ENCODE measurements at places on chromosomes 6 and 20.
A peak's percentile ranks its signal among the peaks of the same experiment; 100 is the strongest.

DNA sequence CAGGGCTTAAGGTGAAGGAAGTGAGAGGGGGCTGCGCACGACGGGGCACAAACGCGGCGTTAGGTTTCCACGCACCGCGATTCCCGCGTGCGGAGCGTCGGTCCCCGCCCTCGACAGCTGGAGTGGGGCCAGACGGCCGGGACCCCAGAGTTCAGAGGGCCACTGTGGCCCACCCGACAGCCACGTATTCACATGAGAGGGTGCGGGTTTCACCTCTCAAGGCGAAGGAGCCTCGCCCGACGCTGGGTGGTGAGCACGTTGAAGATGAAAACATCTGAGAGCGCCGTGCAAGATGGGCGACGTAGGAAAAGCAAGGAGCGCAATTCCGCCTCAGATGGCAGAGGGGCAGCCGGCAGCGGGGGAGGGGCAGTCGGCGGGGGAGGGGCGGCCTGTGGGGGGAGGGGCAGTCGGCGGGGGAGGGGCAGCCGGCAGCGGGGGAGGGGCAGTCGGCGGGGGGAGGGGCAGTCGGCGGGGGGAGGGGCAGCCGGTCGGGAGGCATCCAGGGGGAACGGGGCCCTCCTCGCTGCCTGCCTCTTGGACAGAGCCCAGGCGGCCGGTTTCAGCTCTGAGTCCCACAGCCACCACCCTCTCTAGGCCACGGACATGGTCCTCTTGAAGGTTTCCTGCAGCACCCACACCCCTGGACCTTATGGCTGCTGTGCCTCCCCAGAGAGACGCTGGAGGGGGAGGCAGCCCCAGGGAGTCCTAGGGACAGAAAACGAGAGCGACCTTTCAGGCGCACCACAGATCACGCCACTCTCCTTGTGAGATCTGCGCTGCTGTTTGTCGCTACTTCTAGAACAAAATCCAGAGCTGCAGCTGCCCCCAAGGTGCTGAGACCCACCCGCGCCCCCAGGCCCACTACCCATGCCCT lies 113.7 kb downstream of the DLL1 start:
- no peak for DNase-seq

DNA sequence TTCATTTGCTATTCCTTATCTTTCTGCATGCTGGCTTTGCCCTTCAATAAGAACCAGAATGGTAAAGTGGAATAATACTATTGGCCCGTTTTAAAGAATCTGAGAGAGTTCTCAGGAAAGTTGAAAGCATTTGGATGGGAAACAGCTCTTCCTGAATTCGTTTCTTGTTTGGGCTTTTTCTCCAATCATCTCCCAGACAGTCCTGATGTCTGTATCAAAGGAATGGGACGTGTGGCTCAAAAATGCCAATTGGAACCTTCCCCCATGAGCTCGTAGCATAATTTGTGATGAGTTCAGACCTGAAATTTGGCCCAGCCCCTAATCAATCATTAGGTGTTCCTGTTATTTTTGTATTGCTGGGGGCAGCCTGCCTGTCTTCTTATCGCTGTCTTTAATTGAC lies 75.8 kb upstream of the BACH2 start:
- no peak for DNase-seq

- DNase-seq: no peak
These were observed 5.3 kb upstream of the ZNF184 start for GRCh38 chr6:27478141-27478705.

DNA sequence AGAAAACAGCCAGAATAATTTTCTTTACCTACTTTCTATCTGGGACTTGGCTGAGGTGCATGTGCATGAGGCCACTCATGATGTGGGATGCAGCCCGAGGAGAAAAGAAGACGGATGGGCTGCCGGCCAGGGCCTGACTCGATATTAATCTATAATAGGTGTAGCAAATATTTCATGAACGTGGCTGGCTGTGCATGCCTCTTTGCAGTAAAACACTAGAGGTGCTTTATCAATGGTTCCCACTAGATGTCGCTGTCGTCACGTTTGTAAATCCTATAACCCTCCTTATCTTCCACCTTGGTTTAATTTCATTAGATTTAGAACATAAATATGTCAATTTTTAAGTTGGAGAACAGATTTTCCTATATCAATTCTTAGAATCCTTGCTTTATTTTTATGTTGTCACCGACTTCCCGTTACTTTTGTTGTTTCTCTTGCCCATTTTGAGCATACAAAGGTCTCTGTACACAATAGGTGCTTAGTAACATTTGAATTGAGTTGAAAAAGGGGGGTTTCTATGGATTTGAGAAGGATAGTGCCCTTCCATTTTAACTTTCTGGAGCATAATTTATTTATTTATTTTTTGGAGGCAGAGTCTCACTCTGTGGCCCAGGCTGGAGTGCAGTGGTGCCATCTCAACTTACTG lies 19.6 kb upstream of the FERMT1 start:
- peak; percentile 14 for DNase-seq

DNA sequence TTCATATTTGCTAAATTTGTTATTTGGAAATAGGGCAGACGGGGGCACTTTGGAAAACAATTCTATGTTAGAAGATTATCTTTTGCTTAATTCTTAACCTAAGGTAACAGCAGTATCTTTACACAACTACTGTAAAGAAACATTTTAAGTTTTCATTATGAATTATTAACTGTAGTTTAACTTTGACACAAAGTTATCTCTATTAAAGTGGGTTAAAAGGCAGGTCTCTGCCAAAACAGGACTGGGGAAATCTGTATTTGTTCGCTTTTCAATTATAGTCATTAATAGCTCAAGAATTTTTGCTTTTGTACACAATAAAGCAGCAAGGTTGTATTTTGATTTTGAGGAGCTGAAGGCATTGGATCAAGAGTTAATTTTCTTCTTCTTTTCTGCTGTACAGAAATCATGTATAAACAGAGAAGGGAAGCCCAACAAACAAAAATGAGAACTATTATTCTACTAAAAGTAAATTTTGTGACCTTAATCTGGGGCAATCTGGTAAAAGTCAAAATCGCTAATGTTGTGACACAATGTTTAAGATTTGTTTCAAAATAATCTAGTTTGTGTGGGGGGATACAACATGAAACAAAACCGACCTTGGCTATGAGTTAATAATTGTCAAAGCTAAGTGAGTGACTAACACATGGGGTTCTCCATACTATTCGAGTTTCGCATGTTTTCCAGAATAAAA lies 2.9 kb downstream of the STAU1 start:
- no peak for DNase-seq

DNA sequence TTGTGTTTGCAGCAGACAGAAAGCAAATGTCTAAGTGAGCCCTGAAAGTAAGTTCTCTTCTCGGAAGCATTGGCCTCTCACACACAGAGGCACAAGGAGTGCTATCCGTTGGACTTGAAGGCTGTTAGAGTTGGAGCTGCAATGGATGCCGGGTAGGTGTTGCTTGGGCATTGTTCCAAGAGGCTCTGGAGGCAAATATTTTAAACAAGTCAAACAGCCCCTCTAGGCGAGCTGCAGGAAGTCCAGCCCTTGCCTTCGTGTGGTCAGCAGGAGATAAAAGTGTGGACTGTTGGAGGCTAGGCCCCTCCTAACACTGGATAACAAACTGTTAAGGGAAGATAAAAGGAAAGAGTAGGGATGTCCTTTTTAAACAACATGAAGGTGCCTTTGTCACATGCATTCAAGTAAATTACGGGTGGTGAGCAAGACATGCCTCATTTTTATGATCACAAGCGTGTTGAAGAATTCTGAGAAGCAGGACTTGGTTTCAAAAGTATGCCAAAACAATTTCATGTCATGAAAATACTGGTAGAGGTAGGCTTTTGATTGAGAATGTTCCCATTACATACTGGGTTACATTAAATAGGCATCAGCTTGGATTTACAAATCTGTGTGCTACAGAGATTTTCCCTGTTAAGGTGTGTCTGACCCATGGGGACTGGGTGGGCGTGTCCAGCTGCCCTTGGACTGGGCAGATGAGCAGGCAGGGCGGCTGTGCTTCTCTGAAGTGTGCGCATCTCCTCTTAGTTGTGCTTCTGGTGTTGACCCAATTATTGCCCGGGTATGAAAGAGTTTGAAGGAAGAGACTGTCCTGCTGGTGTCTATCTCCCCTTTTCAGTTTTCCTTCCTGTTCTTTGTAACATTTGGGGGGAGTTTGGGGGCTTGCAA lies 57.5 kb downstream of the RREB1 start:
- no peak for DNase-seq

GRCh38 chr20:25223765-25224720 lies 23.8 kb upstream of the PYGB start:
- no peak for DNase-seq

DNA sequence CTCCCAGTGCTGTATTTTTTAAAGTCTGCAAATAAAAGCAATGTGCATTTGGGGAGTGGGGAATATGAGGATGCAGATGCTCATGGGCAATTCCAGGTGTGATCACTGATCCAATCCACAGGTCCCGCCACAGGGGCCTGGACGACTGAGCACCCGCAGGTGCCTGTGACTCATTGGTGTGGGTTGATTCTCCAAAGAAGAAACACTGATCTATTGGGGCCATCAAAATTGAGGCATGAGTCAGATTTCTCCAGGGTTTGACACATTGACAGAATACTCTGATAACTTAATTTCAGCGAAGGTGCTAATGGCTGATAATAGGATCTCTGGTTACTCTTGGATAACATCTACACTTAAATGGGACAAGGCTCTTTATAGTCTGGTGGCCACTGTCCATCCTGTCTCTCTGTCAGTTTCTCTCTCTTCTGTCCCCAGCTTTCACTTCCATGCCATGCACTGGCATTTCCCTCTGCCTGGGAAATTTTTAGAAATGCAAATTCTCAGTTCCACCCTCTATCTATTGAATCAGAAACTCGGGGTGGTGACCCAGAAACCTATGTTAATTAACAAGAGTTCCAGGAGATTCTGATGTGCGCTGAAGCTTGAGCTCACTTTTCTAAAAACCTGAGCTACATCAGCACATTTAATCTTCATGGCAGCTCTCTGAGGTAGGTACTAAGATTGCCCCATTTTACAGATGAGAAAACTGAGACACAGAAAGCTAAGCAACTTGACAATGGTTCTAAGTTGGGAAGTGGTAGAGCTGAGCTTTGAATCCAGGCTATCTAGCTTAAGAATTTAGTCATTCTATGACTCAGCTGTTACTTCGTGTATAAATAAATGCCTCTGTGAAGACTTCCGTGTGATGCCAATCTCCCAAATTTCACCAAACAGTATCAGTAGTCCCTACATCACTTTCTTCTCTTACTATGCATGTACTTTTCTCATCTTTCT lies 10.2 kb upstream of the RCAN2 start:
- DNase-seq: no peak

GRCh38 chr6:170291271-170292110 lies 613 bp upstream of the DLL1 start:
- DNase-seq: no peak

DNA sequence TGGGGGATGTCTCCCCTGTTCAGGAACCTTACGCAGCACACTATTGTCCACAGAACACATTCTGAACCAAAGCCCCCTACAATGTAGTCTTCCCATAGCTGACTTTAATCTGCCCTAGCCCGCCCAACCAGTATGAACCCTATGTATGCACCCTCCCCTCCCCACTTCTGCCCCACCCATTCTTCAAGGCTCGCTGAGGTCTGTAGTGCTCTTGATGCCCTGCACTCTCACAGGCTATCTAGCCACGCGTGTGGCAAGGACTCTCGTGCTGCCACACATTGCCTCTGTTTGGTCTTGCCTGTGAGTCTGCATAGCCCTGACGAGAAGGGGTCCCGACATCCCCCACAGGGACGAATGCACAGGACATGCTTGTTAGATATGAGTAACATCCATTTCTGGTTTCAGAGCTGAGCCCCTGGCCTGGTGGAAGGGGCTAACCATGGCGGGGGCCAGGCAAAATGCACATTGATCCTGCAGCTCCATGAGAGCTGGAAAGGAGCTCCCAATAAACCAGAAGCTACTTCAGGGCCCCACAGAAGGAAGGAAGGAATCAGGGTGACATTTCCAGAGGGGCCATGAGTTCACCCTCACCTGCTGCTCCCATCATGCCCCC lies 22.6 kb downstream of the MOCS1 start:
- DNase-seq: no peak

DNA sequence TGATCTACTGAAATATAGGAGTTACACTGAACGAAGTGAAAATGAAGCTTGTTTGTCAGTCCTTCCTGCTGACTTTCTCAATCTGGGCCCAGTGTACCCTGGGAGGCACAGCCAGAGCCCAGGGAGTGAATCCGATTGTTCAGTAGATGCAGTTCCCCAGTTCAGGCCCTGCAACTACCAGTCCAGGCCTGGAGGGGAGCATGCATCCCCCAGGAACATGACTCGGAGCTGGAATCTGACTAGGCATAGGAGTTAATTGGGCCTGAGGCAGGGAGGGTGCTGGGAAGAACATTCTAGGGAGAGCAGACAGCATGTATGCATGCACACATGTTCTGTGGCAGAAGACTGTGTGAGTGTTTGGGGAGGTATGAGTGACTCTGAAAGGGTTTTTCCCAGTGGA lies 42.1 kb downstream of the PHACTR3 start:
- no peak for DNase-seq
